ENCODE measurements at places on chromosomes 13 and 19. TPM values are rescaled to one million over a fixed set of nuclear protein-coding genes. Genes with fewer than 3 reads are reported as not detected.
A peak's percentile ranks its signal among the peaks of the same experiment; 100 is the strongest.

- DNase-seq = no peak
Observed at GRCh38 chr19:34461375-34462100, 20.0 kb upstream of the WTIP start.

DNA sequence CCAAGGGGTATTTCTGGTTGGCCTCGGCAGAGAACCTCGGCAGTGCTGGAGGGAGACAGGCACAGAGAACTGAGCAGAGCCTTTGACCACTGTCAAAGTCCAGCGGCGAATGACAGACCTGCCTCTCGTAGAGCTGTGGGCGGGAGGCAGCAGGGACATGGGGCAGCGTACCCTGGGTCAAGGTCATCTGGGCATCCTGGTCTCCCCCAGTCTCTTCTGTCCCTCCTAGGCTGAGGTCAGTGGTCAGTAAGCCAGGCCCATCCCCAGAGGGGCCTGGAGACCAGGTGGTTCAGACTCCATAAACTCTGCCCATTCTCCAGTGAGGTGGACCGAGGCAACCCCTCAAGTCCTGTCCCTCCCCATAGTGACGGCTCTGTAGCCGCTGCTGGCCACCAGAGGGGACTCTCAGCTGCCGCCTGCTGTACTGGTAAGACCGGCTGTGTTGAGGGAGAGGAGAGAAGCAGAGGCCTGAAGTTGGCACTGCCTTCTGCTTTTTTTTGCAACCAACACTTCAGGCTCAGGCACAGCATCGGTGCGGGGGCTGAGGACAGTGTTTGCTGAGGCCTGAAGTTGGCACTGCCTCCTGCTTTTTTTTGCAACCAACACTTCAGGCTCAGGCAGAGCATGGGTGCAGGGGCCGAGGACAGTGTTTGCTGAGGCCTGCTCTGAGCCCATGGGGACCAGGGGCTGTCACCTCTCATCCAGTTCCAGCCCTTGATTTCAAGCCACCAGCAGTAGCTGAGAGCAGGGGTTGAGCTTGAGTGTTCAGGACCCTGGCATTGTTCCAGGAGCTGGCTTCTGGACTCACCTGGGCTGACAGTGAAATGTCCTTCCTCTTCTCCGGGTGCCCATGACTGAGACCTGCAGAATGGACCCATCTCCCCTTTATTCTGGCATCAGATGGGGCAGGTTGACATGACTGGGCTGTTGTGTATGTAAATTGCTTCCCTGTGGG, at the start of gene PGLYRP2:
TSS of gene PGLYRP2 (minus strand) at position 111 of the 955 bp plus-strand sequence. CDS start 130 bp downstream, outside the sequence.
- no peak for DNase-seq

- DNase-seq = no peak
Observed at GRCh38 chr13:66348745-66349690, 881.1 kb downstream of the PCDH9 start.

GRCh38 chr19:39409208-39410016, 2.8 kb downstream of the ZFP36 start:
- peak; percentile 85 for DNase-seq

DNA sequence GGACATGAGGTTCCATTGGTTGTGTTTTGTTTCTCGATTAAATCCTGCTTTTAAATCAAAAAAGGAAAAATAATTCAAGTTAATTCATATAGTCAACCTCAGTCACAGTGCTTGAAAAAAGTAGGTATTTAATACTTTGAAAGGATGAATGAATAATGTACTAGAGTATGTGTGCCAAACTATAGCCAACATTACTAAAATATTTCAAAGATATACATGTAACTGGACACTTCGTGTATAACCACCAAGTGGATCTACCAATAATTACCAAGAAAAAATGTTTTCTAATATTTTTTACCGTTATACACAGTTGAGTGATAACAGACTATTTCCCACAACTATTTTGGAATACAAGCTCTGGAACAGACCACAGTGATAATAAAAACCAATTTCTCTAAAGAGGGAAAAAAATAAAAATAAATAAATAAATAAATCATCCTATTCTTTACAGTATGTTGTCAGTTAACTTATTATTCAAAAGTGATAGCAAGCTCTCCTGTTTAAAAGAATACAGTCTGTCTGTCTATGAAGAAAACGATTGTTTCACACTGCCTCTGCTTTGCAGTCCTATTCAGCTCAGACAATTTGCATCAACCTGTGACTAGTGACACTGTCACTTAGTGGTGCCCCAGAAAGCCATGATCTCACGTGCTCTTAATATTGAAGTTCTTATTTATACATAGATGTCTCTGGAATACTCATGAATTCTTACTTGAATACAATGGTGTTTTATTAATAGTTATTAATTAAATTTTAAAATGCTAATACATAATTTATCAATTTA, 58.2 kb downstream of the UBL3 start:
- no peak for DNase-seq

- no peak for DNase-seq
Observed at GRCh38 chr13:21034603-21035191, 26.7 kb downstream of the LATS2 start.

DNA sequence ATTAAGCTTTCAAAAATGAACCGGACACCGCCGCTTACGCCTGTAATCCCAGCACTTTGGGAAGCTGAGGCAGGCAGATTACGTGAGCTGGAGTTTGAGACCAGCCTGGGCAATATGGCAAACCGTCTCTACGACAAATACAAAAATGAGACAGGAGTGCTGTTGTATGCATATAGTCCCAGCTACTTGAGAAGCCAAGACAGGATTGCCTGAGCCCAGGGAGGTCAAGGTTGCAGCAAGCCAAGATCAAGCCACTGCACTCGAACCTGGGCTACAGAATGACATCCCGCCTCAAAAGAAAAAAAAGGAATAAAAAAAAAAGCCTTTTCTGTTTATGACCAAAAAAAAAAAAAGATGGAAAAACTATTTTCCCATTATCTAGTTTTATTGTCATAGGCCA, 96.4 kb downstream of the RBM26 start:
- DNase-seq = no peak

DNA sequence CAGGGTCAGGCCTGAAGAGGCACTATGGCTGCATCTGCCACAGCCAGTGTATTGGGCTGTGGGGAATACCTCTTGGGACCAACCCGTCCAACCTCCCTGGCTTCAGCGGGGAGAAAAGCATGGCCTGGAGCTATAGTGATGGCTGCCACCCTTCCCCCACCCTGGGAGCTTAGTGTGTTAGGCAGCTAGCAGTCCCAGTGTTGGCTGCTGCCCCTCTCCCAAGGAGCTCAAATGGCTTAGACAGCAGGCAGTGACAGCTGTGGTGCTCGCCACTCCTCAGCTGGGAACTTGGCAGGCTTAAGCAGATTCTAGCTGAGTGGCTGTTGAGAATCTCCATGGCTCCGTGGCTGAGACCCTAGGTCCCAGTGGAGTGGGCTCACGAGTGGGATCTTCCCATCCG, 19.7 kb downstream of the ACOD1 start:
- no peak for DNase-seq

The KLHL1 gene
- total RNA-seq = not detected

GRCh38 chr13:26007261-26008125, 44.3 kb downstream of the SHISA2 start:
- no peak for DNase-seq

- DNase-seq = no peak
Observed at GRCh38 chr13:32212421-32212820, 102.7 kb downstream of the ZAR1L start.

DNA sequence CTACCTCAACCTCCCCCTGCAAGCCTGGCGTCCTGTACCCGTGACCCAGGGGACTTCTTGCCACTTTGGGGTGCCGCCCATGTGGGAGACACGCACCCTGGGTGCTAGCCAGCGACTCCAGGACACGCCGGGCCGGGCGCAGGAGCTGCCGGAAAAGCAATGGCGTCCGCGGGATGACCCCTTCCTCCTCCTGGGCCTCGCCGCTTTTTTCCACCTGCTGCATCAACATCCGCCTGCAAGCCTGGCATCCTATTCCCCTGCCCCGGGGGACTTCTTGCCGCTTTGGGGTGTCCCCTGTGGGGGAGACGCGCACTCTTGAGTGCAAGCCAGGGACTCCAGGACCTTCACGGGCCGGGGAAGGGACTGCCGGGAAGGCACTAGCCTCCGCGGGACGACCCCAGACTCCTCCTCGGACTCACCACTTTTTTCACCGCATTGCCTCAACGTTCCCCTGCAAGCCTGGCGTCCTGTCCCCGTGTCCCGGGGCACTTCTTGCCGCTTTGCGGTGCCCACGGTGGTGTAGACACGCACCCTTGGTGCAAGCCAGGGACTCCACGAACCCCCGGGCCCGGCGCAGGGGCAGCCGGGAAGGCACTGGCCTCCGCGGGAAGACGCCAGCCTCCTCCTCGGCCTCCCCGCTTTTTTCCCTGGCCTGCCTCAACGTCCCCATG, 237.8 kb downstream of the TUBA3C start:
- no peak for DNase-seq

The PSG7 gene
- total RNA-seq = not detected

Data from activated T-cell treated with anti-CD3 and anti-CD28 coated beads, Interleukin-2, amount 50 U/mL, for 72 hours (primary cell).